ENCODE measurements at places on chromosomes 11 and 22.

DNA sequence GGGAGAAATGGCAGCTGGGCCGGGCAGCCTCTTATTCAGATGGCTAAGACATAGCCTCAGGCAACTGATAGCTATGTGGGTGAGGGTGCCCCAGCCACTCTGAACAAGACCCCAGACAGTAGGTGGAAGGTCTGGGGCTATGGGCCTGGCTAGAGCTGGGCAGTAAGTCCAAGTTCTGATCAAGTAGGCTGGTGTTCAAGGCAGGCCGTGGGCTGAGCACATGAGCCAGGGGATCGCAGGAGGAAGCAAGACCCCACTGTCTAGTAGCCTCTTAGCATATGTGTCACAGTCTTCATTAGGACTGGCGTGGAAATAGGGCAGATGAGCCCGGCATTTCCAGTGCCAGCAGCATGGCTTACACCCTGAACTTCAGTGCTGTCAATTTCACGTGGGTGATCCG is 192.1 kb downstream of the ADAMTS15 start:
- DNase-seq: no peak

DNA sequence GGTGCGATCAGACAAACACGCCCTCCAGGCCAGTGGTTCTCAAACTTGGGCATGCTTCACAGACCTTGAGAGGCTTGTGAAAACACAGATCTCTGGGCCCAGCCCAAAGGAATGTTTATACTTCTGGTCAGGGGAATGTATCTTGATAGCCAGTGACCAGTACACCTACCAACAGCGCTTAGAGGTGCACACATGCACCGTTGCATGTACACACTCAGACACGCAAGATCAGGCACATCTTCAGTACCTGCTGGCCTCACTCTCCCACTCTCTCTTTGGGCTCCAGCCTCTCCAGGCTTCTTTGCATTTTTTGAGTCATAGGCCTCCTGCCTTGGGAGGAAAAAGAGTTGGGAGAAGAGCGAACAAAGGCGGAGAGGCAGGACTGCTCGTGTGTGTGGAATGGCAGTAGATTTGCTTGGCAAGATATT is 11.7 kb upstream of the FXYD6 start:
- no peak for DNase-seq

DNA sequence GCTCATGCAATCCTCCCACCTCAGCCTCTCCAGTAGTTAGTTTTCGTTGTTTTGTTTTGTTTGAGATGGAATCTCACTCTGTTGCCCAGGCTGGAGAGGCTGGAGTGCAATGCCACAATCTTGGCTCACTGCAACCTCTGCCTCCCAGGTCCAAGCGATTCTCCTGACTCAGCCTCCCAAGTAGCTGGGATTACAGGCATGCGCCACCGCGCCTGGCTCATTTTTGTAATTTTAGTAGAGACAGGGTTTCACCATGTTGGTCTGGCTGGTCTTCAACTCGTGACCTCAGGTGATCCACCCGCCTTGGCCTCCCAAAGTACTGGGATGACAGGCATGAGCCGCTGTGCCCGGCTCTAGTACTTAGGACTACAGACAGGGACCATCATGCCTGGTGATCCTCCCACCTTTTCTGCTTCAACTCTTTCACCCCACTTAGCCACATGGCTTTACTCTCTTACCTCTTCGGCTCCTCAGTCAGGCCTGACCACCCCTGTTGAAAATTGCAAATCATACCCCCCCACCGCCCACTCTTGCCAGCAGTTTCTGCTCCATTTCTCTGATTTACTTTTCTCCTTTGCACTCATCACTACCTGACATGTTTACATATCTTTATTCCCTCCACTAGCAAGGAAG is 157.1 kb upstream of the GRK3 start:
- DNase-seq: no peak

DNA sequence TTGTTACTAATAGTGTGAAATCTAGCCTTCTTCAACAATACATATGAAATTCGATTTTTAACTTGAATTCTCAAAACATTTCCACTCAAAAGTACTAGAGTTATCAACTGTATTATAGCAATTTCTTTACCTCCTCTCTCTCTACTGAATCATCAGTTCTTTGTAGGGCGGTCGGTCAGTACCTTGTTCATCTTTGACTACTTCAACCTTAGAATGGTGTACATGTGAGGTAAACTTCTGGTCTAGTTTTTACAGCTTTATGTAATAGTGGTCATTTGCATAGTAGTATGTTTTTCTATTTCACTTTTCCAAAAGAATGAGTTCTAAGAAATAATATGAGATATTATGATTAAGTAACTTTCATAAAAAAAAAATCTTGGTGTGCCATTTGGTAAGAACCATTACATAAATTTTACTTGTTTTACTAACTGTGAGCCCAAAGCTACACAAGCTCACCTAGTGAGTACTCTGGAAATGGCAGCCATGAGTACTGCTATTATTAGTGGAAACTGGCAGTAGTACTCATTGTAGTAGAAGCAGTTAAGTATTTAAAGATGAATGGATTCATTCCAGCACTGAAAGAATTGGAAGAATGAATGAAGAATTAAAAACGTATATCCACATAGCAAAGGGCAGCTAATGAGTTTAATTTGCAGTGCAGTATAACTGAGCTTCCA is 30.1 kb downstream of the SESN3 start:
- no peak for DNase-seq

DNA sequence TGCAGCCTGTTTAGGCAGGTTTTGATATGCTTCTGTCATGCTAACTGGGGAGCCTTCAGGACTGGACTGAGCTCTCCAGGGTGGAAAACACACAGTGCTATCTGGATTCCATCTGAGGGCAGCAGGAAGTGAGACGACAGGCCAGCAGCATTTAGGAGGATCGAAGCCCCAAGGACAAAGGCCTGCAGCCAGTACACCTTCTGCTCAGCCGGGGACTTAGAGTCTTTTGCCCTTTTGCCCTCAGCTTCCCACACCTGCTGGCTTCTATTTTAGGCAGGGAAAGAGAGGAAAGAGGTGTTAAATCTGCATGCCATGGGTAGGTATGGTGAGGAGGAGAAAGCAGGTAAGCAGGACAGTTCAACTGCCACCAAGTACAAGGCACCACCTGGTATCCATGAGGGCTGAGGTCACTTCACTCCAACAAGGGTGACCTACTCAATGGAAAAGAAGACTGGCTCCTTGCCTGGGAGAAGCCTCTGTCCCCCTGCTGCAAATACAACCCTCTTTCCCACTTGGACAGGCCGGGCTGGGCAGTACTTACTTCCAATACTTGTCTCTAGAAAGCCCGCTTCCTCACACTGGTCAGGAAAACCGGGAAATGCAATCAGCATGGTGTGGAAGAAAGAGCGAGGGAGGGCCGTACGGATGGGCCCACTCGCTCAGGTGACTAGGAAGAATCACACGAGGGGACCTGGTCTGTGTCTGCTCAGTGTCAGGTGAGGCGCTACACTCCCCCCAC is 12.3 kb downstream of the LARGE2 start:
- no peak for DNase-seq

- DNase-seq: no peak
These were observed 697 bp upstream of the SCGB1A1 start for GRCh38 chr11:62418136-62418535.

DNA sequence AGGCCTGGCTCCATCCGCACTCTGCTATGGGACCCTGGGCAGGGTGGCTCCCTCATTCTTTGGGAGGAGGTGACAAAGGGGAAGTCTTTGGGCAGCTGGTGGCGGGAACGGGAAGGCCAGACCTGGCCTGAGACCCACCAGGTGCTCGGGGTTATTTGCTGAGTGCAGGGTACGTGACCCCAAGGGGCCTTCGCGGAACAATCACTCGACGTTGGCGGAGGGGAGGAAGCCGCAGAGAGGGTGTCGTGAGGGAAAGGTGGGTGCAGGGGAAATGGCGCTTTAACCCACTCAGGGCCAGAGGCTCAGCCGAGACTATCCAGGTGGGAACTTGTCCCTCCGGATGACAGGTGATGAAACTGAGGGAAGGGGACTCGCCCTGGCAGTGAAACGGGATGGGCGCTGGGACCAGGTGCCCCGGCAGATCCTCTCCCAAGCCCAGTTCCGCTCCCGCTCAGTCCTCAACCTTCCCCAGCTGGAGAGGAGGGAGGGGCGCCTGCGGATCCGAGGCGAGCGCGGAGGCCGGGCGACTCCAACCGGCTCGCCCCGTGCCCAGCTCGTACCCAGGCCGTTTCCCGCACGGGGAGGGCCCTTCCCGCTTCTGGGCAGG is 911 bp downstream of the A4GALT start:
- no peak for DNase-seq

- DNase-seq: no peak
These were observed 340.8 kb upstream of the MTNR1B start for GRCh38 chr11:92628401-92629292.

GRCh38 chr22:29030618-29031226 is 30.9 kb downstream of the C22orf31 start:
- DNase-seq: no peak

- no peak for DNase-seq
These were observed 11.6 kb downstream of the MMP3 start for GRCh38 chr11:102831489-102832440.

- DNase-seq: no peak
These were observed 362.1 kb upstream of the PDGFD start for GRCh38 chr11:104526006-104526405.

DNA sequence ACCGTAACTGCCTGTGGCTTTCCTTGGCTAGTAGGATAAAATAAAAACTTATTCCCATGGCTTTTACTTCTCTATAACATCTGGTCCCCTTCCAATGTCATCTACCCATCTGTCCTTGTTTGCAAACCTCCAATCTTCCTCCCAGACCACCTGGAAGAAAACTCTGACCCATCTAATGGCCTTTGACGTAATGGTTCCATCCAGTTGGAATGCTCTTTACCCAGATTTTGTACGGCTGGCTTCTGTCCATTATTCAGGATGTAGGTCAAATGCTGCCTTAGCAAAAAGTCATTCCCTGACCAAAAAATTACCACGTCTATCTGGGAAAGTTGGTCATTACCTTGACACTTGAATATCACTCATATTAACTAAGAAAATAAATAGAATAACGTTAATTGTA is 577.9 kb upstream of the ANO5 start:
- DNase-seq: no peak

GRCh38 chr11:12053606-12054361 is 45.4 kb upstream of the DKK3 start:
- DNase-seq: no peak

DNA sequence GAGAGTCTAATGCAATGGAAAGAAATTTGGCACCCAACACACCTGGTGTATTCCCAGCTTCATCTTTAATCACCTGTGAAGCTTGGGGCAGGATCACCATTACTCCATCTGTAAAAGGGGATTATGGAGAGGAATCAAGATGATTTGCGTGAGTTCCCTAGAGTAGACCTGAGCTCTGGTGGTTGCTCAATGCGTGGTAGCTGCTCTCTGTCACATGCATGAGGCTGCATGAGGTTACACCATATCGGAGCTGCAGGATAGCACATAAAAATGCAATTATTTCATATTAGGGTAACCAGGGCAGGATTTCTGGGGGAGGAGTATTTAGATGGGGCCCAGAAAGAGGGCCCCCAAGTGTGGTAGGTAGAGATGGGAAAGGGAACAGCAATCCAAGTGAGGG is 35.3 kb upstream of the CLMP start:
- no peak for DNase-seq

DNA sequence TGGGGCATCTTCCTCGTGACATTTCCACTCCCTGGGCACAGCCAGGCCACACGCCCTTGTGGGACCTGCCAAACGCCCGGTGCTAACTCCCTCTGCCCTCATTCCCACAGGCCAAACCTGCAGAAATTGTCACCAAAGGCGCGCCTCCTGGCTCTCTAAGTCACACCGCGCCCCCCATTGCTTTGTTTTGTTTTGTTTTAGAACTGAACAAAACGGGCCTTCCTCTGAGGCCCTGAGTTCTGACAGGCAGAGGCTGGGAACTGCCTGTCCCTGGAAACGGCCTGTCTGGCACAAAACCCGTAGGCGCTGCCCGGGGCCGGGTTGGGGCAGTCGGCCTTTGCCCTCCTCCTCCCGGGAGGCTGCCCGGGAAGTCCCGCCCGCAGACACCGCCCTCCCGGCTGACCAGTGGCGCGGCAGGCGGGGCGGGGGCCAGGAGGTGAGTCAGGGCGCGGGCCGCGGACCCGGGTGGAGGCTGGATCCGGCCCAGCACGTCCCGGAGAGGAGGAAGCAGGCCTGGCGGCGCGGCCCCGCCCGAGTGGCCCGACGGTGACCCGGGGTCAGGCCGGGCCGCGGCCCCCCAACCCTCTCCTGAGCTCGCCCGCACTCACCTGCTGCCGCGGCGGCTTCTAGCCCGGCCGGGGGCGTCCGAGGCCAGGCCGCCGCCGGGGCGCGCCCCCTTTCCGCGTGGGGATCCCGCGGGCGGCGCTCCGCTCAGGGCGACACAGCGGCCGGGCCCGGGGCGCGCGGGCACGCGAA is 465 bp downstream of the SUN2 start:
- peak; percentile 18 for DNase-seq

GRCh38 chr11:103257360-103257759 is 148.1 kb downstream of the DYNC2H1 start:
- DNase-seq: no peak

GRCh38 chr11:32500001-32500400 is 64.7 kb upstream of the WT1 start:
- DNase-seq: no peak

GRCh38 chr11:134258577-134258976 is 5.2 kb downstream of the ACAD8 start:
- no peak for DNase-seq

GRCh38 chr22:22940961-22941605 is 53.5 kb downstream of the IGLL5 start:
- DNase-seq: no peak

DNA sequence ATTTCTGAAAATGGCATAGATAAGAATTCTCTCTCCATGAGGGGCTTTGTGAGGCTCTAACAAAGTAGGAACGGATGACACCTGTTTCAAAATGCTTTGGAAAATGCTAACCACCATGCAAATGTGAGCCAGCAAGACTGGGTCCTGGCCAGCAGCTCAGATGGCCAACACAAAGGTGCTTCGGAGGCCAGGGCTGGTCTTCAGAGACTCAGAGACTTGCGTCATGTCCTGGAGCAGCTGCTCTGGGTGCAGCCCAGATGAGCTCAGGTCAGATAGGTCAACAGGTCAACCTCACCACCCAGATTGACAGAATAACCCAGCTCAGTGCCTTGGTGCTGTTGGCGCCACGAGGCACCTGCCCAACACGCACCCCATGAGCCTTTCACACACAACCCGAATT is 12.0 kb upstream of the TMEM121B start:
- DNase-seq: no peak

Data from stimulated activated naive CD4-positive, alpha-beta T cell (primary cell).